Right lung (tissue), 10 donors: ENCODE measurements at places on chromosomes 4 and X. TPM values are rescaled to one million over a fixed set of nuclear protein-coding genes. Genes with fewer than 3 reads are reported as not detected.

DNA sequence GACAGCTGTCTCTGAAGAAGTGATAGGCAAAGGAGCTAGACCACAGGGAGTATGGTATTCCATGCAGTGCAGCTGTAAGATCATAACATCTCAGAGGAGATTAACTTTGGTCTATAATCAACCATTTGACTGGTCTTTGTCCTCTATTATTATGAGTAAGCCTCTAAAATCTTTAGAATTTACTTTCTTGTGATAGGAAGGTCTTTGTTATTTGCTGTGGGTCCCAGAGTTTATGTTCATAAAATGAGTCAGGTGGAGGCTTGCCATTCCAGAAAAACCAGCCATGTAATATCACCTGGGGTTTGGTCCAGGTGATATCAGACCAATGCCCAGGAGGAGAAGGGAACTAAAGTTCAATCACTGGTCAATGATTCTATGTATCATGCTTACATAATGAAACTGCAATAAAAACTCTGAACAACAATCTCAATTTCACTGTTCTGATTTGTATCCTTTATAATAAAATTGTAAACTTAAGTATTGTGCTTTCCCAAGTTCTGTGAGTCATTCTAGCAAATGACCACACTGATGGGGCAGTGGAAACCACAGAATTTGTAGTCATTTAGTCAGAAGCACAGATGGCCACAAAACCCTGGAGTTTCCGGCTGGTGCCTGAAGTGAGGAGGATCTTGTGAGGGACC is 239.6 kb upstream of the TRAM1L1 start:
- DNase-seq = no peak

ADAM29 gene
- 0.16 TPM for polyA plus RNA-seq

HTN3 gene
- polyA plus RNA-seq = not detected

- DNase-seq = no peak
These were observed 173.6 kb downstream of the RCHY1 start for GRCh38 chr4:75340561-75340960.

- DNase-seq = no peak
These were observed 136.5 kb downstream of the KDM6A start for GRCh38 chrX:45009371-45010000.

- DNase-seq = no peak
These were observed 77.3 kb upstream of the IGSF1 start for GRCh38 chrX:131366407-131366806.

- DNase-seq = no peak
These were observed 67.2 kb downstream of the LHFPL1 start for GRCh38 chrX:112612558-112612957.
